ENCODE measurements at places on chromosomes 5 and 9.

DNA sequence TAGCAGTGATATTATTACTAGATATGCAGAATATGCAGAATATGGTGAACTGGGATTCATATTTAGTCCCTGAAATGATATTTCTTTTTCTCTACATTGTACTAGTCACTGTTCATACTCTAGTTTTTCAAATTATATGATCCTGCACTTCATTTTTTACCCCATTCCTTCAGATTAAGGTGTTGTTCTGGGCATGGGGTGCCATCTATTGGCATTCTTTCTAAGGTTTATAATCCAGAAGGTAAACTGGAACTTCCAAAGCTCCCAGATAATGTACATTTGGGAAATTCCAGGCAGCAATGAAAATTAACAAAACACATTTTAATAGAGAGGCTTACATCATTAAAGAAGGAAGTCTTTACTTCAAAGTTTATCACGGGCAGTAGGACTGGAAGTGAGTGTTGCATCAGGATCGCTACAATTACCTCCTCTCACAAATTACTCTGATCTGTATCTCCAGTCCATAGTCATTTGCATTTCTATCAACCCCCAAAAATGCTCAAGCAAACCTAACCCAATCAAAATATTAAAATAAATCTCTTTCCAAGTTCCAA lies 12.5 kb downstream of the RFX3 start:
- no peak for DNase-seq

- DNase-seq, result no peak
These were observed 445.2 kb downstream of the ELAVL2 start for GRCh38 chr9:23380821-23381220.

DNA sequence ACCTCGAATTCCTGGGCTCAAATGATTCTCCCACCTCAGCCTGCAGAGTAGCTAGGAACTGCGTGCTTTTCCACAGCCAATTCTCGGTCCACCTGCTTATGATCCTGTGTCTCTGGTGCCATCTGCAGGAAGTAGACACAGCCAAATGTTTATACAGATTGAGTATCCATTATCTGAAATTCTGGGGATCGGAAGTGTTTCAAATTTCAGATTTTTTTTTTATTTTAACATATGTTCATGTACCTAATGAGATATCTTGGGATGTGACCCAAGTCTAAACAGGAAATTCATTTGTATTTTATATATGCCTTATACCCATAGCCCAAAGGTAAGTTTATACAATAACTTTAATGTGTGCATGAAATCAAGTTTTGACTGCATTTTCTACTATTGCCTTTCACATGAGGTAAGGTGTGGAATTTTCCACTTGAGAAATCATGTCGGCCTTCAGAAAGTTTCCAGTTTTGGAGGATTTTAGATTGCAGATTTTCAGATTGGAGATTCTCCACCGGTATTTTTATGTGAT lies 89.5 kb downstream of the ESM1 start:
- no peak for DNase-seq

GRCh38 chr5:174239718-174240117 lies 194.2 kb downstream of the NSG2 start:
- DNase-seq, result no peak

DNA sequence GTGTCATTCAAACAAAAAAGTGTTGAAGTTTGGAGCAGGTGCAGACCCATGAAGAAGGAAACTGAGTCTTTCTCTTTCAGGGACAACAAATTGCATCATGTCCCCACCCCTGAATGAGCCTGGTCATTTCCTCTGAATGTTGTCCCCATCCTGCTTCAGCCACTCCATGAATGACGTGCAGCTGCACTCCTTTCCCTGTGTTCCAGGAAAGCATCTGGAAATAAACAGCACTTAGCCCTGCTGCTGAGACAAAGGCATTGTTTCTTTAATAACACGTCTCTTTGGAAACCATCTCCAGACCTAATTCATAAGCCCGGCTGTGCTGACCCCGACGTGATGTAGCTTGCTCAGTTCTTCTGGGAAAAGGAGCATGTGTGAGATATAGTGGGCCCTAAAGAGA lies 682.3 kb downstream of the BRINP1 start:
- no peak for DNase-seq

- DNase-seq, result no peak
These were observed 218.1 kb downstream of the AOPEP start for GRCh38 chr9:94944626-94945025.

- no peak for DNase-seq
These were observed 950 bp downstream of the NEUROG1 start for GRCh38 chr5:135534609-135535419.

- DNase-seq, result no peak
These were observed 16.4 kb upstream of the ZBTB34 start for GRCh38 chr9:126844085-126844484.

DNA sequence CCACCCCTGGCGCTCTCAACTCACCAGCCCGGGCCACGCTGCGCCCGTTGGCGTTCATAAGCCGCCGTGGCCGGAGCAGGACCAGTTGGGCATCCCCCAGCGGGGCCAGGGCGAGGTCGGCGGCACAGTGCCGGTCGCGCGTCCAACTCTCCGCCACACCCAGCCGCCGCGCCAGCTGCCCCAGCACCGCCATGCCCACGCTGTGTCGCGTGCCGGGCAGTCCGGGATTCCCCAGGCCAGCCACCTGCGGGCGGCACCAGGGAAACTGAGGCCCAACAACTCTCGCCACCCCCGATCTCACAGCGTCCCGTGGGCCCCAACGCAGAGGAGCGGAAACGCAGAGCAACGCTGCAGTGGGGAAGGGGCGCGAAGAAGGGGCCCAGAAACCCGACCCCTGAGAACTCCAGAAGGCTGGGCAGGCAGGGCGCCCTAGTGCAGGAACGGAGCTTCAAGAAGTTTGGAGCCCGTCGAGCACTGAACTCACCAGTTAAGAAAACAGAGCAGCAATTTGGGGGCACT lies 453 bp downstream of the PTRH1 start:
- no peak for DNase-seq

DNA sequence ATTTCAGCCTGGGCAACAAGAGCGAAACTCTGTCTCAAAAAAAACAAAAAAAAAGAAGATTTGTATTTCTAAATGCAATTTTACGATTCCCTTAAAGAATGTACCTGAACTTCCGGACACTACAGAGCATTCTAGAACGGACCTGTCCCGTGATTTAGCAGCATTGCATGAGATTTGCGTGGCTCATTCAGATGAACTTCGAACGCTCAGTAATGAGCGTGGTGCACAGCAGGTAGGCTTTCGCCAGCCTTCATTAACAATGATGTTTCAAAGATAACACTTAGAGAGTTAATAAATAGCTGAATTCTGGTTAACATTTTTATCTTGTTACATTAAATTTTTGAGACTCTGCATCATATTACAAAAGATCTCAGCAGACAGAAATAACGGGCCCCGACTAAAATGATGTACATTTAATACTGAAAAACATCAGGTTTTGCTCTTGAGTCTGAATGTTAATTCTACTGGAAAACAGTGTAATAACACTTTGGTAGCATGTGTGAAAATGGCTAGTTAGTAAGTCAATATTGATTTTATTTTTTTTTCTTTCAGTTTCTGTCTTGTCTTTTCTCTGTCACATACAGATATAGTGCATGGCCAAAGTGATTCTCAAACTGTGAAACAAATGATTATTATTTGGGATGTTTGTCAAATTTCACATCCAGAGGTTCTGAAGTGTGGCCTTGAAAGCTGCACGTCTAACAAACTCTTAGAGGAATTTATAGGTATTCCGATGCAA lies 23.3 kb downstream of the CCNH start:
- no peak for DNase-seq

DNA sequence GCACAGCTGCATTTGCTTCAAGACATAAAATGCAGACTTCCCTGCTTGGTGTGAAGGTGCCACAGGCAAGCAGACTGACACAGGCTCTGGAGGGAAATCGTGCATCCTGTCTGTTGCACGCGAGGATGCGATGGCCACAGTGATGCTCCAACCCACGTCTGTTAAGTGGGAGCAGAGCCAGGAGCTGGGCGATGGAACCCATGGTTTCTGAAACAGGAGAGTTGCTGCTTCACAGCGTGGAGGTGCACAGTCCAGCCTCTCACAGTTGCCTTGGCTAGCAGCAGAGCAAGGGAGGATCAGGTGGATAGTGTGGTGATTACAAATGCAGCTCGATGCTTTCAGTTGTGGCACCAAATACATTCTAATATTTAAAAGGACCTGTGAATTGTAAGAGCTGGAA lies 108.8 kb downstream of the TENT4A start:
- no peak for DNase-seq

GRCh38 chr5:177334781-177335700 lies 16.4 kb downstream of the LMAN2 start:
- DNase-seq, result no peak

- no peak for DNase-seq
These were observed 23.4 kb upstream of the CLK4 start for GRCh38 chr5:178650214-178650613.

DNA sequence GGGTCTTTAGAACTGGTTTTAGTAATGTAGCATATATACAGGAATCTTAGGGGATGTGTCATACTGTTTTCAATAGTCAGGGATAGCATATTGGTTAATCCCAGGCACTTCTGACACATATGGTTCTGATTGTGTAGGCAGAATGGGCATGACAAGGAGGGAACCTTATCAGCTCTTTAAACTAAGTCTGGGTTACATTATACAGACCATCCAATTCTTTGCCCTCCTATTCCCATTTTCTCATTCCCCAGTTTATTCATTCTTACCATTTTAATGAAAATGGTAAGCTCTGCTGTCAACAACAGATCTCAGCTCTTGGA lies 85.1 kb downstream of the NDUFAF2 start:
- no peak for DNase-seq

DNA sequence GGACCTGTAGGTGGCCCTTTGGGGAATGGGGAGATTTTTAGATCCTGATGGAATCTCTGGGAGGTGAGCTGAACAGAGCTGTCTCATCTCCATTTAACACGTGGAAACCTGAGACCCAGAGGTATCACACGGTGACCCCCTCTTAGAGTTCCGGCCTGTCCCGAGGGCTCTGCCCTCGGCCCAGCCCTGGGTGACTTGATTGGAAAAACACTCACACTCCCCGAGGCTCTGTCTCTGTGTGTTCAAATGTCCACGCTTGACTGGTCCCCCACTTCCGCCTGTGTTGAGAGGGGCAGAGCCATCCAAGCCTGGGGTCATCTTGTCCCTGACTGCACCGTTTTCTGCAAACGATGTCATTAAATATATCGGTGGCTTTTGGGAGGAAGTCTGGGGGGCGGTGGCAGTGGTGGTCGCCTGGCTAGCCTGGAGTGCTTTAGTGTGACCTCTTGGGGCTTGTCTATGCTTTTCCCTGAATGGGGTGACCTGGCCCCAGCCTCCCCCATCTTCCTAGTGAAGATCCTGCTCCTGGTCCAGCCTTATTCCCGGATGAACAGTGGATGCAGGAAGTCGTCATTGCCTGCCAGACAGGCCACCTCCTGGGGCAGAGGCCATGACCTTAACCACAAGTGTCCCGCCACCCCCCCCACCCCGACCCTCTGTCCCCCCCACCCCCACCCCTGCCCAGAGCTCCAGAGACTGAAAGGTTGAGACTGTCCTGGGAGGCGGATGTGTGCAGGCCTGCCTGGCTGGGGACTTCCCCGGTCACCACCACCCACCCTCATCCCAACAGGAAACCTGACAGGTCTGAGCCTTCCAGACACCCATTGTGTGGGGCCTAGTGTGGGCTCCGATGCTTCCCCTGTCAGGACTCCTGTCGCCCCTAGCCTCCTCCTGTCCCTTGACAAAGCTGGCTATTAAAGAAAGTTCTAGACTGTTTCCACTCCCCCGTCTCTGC lies 5.3 kb upstream of the DAB2IP start:
- no peak for DNase-seq

GRCh38 chr5:159975462-159976019 lies 33.4 kb upstream of the TTC1 start:
- no peak for DNase-seq

GRCh38 chr9:98462310-98462709 lies 206.9 kb upstream of the TBC1D2 start:
- DNase-seq, result no peak

DNA sequence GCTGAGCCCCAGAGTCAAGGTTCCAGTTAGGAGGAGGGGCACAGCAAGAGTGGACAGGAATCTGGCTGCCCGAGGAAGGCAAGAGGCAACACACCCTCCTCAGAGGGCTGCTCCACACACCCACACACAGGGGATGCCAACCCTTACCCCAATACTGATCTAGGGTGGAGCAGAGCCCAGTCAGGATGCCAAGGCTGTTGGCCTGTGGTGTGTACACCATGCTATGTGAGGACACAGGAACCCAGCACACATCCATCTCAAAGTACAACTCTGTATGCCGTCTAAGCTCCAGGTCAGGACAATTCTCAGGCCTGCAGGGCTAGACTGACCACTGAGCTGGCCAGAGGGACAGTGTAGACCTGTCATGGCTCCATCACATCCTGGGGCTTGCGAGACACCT lies 2.6 kb downstream of the SEPTIN8 start:
- no peak for DNase-seq

- no peak for DNase-seq
These were observed 2.0 kb downstream of the NDUFS6 start for GRCh38 chr5:1803192-1803591.

DNA sequence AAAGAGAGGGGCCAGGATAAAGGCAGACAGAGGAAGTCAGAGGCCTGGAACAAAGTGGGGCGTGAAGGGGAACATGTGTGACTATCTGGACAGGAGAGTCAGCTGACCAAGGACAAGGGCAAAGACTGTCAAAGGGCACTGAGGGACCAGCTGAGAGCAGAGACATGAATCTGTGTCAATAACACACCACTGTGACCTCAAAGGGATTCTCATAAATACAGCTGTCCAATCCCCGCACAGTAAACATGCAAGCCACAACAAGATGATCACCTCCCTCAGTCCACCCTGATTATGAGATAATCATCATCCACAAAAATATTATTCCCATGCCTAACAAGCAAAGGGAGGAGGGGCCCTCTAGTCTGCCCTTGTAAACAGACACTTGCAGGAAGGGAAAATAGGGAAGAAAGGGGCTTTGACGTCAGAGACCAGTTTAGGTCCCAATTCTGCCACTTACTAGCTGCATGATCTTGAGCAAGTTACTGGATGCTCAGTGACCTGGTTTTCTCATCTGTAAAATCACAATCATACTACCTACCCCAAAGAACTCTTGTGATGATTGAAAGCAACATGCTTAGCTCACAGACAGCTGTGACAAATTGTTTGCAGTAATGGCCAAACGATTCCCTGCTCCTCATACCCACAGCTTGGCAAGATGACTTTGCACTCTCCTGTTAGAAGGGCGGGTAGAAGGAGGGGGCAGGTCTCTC lies 41.8 kb downstream of the RAPGEF1 start:
- no peak for DNase-seq

DNA sequence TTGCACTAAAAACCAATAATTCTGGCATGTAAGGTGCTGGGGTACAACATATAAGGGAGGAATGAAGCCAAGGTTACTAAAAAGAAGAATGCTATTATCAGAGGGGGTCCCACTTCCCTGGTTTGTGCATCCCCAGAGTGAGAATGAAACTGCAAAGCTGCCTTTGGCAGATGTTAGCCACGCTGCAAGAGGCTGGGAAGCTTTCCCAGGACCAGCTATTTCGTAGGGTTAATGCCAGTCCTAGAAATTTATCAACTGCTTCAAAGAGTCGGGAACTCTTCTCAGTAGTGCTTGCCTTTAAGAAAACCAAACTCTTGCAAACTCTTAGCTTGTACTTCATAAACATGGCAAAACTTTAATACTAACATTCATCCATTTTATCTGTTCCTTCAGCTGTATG lies 87.5 kb upstream of the NR5A1 start:
- DNase-seq, result no peak

- DNase-seq, result no peak
These were observed 46.6 kb upstream of the PRSS3 start for GRCh38 chr9:33748633-33749304.

- DNase-seq, result no peak
These were observed 32.5 kb downstream of the RXRA start for GRCh38 chr9:134358662-134359319.

- no peak for DNase-seq
These were observed 275.2 kb downstream of the SMARCA2 start for GRCh38 chr9:2290382-2290781.

GRCh38 chr9:29966247-29966646 lies 2393.0 kb upstream of the C9orf72 start:
- DNase-seq, result no peak

Data from GM10248 (cell line).